ENCODE measurements at places on chromosomes 2 and 18.
A peak's percentile ranks its signal among the peaks of the same experiment; 100 is the strongest.

DNA sequence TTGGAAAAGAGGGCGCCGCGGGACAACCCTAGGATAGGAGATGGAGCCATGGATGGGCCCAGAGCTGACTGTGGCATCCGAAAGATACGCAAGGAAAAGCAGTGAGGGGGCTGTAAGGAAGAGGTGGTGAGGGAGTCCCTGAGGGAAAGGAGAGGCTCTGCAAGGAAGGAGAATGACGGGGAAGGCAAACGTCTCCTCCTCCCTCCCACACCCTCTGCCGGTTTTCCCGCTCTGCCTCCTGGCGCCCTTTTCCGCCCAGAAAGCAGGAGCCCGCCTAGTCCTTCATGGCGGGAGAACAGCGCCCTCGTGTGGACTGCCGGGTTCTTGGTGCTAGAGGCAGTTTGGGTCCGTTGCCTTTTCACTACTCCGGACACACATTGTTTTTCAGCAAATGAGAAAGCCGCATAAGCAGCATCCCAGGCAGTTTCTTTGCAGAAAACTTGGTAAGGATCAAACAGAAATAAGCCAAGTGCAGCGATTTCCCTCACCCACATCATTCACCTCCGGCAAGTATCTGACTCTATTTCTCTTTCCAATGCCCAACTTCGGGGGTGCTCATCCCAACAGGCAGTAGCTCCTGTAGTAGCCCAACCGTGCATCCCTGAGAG lies 200.4 kb downstream of the INO80D start:
- DNase-seq: peak; percentile 52

- DNase-seq: no peak
Measured at GRCh38 chr2:111222204-111222866, 101.6 kb downstream of the BCL2L11 start.

DNA sequence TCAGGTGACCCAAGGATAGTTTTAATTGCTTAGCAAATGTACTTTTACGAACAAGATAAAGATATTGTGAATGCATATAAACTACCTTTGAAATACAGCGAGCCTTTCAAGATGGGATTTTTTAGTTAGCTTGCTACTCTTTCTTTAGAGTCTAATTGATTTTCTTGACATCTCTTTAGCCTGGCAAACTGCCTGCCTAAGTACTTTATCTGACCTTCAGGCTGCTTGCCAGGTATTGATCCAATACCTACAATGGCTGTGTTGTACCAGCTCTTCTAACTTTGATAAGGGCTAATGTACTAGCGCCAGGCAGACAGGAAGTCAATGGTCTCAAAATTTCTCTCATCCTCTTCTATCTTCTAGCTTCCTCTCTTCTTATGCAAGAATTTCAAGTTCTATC lies 414.4 kb upstream of the ACVR2A start:
- no peak for DNase-seq

DNA sequence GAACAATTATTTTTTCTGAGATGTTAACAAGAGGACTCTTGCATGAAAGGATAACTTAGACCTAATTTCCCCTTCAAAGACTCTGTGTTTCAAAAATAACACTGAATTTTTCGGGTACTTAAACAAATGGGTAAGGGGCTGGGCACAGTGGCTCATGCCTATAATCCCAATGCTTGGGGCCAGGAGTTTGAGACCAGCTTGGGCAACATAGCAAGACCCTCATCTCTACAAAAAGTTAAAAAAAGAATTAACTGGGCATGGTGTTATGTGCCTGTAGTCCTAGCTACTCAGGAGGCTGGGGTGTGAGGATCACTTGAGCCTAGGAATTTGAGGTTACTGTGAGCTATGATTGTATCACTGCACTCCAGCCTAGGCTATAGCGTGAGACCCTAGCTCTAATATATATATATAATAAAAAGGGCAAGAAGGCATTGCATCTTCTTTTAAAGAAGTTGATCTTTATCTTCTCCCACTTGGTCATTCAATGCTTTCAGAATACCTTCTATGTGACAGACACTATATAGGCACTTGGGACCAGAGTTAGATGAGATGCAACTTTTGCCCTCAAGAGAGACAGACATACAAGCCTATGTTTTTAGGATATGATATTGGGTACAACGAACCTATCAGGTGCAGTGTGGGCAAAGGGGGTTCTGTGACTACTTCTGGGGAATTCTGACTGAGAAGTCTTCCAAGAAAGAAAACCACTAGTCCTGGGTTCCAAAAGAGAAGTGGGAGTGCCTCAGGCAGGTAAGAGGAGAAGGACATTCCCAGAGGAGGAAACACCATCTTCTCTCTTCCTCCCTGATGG lies 120.0 kb downstream of the MYCN start:
- DNase-seq: no peak

- DNase-seq: no peak
Measured at GRCh38 chr2:128817171-128817570, 498.5 kb upstream of the HS6ST1 start.

- DNase-seq: no peak
Measured at GRCh38 chr2:3172265-3172935, 205.2 kb downstream of the EIPR1 start.

DNA sequence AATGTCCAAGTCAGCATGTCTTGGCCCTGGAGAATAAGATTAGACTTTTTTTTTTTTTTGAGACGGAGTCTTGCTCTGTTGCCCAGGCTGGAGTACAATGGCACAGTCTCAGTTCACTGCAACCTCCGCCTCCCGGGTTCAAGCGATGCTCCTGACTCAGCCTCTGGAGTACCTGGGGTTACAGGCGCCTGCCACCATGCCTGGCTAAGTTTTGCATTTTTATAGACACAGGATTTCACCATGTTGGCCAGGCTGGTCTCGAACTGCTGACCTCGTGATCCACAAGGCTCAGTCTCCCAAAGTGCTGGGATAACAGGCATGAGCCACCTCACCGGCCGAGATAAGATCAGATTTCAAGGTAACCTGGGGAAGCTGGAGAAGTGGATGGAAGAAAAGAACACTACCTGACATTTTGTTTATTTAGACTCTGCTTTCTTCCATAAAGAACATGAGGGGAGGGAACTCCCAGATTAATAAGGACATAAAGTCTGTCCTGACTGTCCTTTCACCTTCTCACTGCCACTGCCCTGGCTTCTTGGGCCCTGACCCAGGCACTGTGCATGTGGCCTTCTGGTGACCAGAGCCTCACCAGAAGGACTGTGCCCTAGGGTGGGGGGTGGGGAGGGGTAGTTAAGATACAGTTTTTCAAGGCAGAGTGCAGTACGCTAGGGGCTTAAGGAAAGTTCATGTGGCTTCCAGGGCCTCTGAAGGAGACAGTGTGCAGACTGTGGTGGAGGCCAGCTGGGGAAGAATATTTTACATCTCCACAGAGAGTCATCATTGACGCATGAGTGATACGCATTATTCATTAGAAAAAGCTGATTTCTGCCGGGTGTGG lies 4.8 kb upstream of the IMPA2 start:
- no peak for DNase-seq

DNA sequence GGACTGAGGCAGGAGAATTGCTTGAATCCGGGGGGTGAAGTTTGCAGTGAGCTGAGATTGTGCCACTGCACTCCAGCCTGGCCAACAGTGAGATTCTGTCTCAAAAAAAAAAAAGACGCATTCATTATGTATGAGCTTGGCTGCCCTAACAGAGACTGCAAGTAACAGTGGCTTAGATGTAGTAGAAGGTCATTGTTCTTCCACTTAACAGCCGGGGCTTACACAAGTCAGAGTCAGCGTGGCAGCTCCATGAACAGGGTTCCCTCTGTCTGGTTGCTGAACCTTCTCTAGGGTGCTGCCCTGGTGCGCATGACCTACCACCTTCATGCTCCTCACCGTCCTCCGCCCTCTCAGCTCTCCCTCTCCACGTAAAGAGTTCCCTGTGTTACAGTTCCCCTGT lies 49.1 kb upstream of the IGFBP2 start:
- DNase-seq: no peak

DNA sequence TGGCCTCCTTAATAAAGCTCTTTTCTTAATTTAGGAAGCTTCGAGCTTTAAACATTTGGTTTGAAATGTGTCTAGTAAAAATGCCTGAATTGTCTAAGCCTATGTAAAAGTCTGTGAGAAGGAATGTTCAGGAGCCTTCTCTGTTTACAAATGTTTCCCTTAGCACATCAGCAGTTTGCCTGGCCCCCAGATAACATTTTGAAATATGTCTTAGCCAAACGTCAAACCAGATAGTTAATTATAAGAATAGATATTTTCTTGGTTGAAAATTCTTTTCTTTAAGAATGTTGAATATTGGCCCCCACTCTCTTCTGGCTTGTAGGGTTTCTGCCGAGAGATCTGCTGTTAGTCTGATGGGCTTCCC lies 498.6 kb downstream of the CCDC85A start:
- DNase-seq: no peak

- no peak for DNase-seq
Measured at GRCh38 chr2:11865805-11866204, 119.4 kb downstream of the LPIN1 start.

- no peak for DNase-seq
Measured at GRCh38 chr2:88857274-88857741, 165.8 kb downstream of the RPIA start.

- DNase-seq: no peak
Measured at GRCh38 chr2:229714080-229714735, at the start of gene DNER. TSS of gene DNER (minus strand) at chr2:229714555. CDS start at chr2:229714423, 132 bp downstream.

DNA sequence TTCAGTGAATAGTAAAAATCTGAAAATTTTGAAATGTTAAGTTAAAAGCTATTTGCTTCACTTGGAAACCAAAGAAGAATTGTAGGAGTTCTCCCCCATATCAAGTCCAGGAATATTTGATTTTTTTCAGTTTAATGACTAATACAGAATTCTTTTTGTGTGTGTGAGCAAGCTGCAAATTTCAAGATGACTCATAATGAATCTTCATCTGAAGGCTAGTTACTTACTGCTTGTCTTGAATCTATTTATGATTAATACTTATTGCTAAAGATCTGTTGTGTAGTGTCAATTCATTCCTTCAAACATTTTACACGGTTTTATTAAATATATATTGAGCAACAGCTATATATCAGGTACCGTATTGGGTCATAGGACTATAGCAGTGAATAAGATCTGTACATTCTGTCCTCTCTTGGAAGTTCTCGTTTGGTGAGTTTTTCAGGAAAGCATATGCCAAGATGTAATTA lies 47.8 kb upstream of the CAVIN2 start:
- no peak for DNase-seq

DNA sequence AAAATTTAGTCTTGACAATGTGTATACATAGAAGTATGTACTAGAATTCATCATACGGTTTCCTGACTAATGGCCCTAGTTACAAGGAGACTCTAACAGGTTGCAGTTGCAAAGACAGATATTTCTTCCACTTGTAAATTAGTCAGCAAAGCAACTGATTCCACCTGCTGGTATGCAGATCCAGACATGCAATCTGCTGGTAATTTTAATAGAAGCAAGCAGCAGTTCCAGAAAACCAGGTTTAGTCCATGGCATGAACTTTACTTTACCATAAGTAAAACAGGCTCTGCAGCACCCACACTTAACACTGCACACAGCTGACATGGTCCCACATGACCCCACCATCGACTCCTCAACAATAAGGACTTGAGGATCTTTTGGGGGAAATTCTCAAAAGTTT lies 110.9 kb upstream of the SP3 start:
- DNase-seq: peak; percentile 54

- DNase-seq: no peak
Measured at GRCh38 chr2:95730813-95731212, 139.0 kb downstream of the TRIM43 start.

GRCh38 chr2:11028407-11028916 lies 116.7 kb downstream of the KCNF1 start:
- DNase-seq: no peak

- no peak for DNase-seq
Measured at GRCh38 chr2:100639588-100640390, 77.0 kb downstream of the PDCL3 start.

- no peak for DNase-seq
Measured at GRCh38 chr18:54069729-54070128, 154.7 kb downstream of the MBD2 start.

DNA sequence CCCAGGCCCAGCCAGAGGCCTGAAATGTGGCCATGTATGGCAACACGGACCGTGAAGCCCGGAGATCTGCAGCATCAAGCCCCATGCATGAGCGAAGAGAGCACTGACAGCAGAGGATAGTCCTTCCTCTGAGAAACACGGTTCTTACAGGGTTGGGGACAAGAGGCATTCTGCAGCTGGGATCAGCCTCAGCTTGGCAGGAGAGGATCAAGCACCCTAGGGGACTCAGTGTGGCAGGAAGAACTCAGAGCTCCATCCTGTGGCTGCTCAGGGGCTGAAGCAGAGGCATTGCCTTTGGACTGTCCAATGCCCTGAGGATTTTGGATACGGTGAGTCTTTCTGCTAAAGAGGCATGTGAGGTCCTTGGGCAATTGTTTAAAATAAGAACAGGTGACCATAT lies 368.7 kb downstream of the ZNF516 start:
- no peak for DNase-seq

GRCh38 chr18:3319399-3319798 lies 57.5 kb downstream of the MYL12B start:
- DNase-seq: no peak

DNA sequence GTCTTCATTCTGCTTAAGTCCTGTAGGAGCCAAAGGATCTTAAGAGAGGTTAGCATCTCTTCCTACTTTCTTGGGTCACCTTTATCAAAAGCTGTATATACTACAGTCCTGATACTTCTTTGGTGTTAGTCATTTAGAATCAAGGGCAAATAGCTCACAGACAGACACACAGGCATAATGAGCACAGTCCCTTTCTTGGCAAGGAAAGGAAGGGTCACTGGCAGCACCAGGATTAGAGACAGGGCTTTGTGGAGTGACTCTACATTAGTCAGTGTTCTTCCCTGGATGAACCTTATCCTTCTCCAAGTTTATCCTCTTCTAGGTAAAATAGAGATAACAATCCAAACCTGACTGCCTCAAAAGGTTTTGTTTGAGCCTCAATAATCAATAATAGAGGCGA lies 40.0 kb upstream of the NCKAP5 start:
- no peak for DNase-seq

DNA sequence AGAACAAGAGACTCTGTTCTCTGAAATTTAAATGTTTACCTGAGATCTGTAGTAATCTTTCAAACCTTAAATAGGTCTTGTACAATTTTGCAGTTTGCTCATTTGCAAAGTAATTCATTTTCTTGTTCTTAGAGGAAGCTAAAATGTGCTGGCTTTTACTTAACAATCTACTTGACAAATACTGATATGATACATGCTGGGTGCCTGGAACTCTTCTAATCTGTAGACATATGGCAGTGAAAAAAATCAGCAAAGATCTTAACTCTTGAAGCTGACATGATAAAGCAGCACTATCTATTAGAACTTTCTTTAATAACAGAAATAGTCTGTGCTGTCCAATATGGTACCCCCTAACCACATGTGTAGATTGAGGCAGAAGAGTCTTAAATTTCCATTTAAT lies 1352.8 kb upstream of the SLC39A10 start:
- DNase-seq: no peak

GRCh38 chr2:96207073-96207773 lies 1.4 kb downstream of the STARD7 start:
- DNase-seq: no peak

DNA sequence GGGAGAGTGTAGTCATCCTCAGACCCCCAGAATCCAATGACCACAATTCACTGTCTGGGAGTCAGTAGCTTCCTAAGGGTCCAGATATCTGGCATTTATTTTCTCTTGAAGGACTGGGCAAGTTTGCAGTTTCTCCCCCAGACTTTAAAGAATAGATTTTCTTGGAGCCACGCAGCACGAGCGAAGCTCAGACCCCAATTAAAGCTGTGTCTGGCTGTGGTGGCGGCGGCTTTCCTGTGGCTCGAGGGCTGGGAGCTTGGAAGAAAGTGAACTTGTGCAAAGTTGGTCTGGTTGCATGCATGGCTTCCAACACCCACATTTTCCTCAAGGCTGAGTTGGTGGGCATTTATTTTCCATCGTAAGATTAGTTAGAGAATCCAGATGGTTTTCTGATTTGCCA lies 105.0 kb downstream of the ACKR3 start:
- no peak for DNase-seq
